ENCODE measurements at places on chromosomes 4 and X.
A peak's percentile ranks its signal among the peaks of the same experiment; 100 is the strongest.

- peak; percentile 98 for DNase-seq
These were observed 87.5 kb downstream of the TRAPPC11 start for GRCh38 chr4:183746305-183747229.

- DNase-seq, result no peak
These were observed 40.6 kb upstream of the XPNPEP2 start for GRCh38 chrX:129698150-129698549.

GRCh38 chr4:83180431-83180968, 66.0 kb upstream of the PLAC8 start:
- DNase-seq, result no peak

- DNase-seq, result no peak
These were observed 19.1 kb downstream of the EIF4E start for GRCh38 chr4:98909646-98910401.

DNA sequence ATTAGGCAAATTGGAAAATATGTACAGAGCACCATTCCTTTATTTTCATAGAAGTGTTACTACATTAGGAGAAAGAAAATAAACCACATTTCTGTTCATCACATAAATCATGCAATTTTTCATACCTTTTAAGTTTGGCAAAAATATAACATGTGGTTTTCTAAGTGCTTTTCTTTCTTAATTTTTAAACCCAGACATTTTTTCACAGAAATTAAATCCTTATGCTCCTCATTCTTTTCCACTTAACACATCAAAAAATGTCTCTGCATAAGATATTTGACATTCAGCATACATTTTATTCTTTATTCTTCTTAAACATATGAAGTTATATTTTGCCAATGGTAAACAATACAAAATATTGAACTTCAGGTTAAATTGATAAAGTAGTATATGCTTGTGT, 826.6 kb upstream of the SLIT2 start:
- no peak for DNase-seq

DNA sequence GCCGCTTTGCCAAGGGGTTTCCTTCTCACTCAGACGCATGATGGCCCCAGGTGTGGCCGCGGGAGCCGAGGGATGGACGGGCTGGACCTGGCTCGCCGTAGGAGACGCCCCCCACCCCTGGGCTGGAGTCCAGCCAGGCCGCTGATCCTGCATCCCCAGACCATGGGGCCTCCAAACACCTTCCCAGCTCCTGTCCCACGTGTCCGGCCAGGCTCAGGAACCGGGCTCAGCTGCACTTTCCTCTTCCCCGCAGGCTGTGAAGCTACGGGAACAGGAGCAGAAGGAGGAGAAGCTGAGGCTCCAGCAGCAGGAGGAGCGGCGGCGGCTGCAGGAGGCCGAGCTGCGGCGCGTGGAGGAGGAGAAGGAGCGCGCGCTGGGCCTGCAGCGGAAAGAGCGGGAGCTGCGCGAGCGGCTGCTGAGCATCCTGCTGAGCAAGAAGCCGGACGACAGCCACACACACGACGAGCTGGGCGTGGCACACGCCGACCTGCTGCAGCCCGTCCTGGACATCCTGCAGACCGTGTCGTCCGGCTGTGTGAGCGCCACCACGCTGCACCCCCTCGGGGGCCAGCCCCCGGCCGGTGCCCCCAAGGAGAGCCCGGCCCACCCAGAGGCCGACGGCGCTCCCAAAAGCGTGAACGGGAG, 9.1 kb downstream of the AKAP17A start:
- no peak for DNase-seq

GRCh38 chr4:168908851-168909273, 101.2 kb downstream of the CBR4 start:
- peak; percentile 11 for DNase-seq

DNA sequence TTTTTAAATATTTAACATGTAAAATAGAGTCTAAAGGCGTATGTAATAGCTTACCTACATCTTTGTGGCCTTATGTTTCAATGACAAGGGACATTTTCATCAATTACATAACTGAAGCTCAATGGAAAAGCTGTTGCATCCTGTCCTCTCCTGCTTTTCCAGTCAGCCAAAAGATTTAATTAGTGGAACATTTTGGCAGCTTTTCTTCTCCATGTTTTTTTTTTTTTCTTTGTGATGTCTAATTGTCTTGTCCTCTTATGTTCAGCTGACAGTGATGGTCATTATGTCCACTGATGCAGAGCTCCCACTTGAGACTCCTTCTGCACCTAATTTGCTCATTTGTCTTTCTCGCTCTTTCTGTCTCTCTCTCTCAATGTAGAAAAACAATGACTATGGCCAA, 422.2 kb downstream of the GABRG1 start:
- DNase-seq, result no peak

DNA sequence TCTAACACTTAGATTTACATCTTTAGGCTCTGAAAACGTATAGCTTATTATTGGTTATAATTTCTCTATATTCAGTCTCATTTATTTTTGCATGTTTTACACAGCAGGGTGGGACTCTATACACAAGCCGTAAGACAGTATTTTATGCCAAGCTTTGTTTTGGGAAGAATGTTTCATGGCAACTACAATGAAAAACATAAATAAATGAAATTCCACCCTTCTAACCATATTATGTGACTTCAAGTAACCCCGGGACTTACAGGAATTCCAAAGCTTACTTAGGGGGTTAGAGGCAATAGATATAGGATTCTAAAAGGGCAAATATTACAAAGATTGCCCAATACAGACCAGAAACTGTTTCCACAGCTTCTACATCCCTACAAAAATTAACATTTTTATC, 370.9 kb downstream of the PRR32 start:
- DNase-seq, result no peak

- no peak for DNase-seq
These were observed 136.6 kb upstream of the OTUD4 start for GRCh38 chr4:145316897-145317574.

GRCh38 chrX:68409194-68409593, 24.1 kb downstream of the OPHN1 start:
- no peak for DNase-seq

- no peak for DNase-seq
These were observed 136.5 kb downstream of the RAB28 start for GRCh38 chr4:13347517-13348125.

- no peak for DNase-seq
These were observed 24.1 kb downstream of the NAT8L start for GRCh38 chr4:2083116-2083825.

GRCh38 chrX:49995107-49995731, 72.8 kb downstream of the CLCN5 start:
- peak; percentile 68 for DNase-seq

DNA sequence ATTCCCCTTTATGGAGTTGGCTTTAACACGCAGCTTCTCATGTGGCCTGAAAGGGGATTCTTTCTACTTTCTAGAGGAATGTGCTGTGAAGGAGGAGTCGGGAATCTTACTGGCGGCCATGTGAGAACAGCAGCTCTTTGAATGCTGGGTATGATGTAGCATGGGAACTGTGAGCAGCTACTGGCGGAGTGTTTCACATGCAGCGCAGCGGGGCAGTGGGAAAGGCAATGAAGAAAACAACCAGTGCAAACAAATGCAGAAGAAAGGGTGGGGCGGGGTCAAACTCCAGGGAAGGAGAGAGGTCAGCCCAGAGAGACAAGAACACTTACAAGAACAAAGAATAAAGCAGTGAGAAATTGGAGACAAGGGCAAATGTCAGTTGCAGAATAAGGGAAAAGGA, 363.8 kb upstream of the FTHL17 start:
- peak; percentile 4 for DNase-seq

DNA sequence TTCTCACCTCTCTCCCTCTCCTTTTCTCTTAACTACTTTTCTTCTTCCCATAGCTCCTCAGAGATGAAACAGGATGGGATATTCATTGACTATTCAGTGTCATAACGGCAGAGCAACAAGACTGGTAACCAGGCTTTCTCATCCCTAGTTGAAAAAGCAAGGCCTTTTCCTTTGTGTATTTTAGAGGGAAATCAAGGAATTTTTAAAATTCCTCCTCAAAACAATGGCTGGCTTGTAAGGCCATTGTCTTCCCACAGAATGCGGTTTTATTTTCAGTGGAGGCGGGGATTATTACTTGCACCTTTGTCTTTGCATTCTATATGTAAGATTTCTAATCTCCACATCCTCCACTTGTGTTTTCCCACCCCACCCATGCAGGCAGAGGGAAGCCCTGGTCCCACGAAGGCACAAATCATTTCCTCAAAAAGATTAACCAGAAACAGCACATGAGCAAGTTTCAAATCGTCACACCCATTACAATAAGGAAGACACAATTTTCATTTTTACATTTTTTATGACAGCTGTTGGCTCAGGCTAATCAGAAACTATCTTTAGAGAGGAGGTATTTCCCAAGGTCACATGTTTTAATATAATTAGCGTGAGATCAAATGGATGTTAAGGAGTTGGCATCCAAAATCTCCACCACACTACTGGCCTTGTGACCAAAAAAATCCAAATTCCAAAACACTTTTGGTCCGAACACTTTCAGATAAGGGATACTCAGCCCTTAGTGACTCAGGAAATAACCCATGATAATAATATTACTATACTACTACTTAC, 53.0 kb upstream of the KDR start:
- DNase-seq, result no peak

DNA sequence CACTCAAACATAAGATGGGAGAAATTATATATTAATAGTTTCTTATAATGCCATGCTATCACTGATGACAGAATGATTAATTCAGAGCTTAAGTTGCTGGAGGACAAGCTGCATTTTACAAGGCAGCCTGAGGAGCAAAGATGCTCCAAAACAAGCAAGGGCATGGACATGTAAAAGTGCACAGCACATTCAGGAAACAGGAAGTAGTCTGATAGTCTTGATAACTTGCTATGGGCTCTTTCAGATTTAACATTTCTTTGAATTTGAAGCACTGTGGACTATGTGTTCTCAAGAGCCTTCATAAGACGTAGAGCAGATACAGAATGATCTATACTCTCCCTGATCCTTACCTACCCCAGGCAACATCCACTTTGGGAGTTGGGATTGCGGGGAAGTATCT, 50.0 kb downstream of the AMMECR1 start:
- DNase-seq, result no peak

GRCh38 chr4:185830263-185830994, 18.4 kb upstream of the SORBS2 start:
- peak; percentile 46 for DNase-seq

DNA sequence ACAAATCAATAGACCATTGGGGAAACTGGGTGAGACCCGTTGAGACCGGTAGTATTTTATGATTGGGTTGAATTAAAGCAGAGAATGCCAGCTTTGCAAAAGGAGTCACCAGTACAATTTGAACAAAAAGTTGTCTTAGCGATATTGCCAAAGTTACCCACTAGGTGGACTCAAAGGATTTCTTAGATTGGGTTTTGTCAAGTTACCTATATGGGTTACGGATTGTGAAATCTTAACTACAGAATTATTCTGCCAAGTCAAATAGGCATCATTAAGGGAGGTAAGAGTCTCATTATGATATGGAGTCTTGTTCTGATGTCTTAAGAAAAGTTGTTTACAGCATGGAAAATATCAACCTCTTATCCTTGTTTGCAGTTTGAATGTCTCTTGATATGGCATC, 15.0 kb upstream of the CT47A1 start:
- peak; percentile 46 for DNase-seq

DNA sequence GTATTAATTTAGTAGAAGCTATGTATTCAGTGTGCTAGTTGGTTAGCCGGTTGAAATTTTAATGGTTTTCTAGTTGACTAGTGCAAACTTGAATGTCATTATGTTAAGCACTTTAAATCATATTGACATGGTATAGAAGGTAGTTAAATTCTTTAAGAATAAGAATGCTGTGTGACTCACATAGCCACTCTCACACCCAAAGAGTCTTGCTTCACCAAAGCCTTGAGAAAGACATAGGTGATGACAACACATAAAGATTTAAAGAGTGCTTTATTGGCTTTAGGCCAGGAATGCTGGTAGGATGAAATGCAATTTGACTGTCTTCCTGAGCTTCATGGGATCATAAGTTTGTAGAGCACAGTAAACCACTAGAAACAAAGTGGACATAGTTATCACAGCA, 85.3 kb downstream of the DCAF8L2 start:
- DNase-seq, result no peak

GRCh38 chr4:77376788-77377460, 219.9 kb downstream of the CCNG2 start:
- no peak for DNase-seq

- peak; percentile 48 for DNase-seq
These were observed 18.4 kb upstream of the CWH43 start for GRCh38 chr4:48967631-48968030.

DNA sequence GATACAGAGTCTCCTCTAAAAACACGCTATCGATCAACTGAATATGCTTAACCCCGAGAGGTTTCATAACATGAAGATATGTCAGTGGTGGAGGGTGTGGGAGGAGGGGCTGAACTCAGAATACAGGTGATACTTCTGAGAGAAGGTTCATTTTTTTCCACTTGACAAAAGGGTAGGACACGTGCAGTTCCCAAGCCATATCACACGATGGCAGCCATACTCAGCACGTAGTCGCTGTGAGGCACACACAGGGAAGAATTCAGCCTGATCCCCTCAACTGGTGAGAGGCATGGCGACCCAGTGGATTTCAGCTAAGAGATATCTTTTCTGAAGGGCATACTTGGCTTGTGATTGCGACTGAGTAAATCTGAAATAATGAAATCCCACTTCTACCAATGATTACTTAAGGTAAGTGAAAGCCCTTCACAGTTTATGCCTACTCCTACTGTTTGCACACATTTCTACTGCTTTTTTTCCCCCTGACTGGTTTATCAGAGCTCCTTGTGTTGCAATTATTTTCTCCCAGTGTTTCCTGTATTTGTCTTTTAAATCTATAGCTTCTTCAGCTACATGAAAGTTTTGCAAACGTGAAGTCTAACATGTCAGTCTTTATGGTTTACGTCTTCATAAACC, 133.1 kb downstream of the CORIN start:
- DNase-seq, result peak; percentile 39

DNA sequence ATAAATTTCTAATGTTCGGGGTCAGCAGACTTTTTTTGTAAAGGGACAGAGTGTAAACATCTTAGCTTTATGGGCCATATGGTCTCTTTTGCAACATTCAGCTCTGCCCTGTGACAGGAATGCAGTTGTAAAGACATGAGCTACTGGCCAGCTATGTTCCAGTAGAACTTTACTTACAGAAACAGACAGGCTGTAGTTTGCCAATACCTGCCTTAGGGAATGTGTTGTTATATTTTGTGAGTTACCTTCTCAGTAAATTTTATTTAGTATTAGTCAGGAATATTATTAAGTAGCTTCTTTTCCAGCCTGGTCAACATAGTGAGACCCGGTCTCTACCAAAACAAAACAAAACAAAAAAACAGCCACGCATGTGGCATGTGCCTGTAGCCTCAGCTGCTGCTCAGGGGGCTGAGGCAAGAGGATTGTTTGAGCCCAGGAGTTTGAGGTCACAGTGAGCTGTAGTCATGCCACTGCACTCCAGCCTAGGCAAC, 48.7 kb downstream of the HTT start:
- peak; percentile 61 for DNase-seq

GRCh38 chrX:5278908-5279307, 949.8 kb downstream of the NLGN4X start:
- DNase-seq, result no peak

DNA sequence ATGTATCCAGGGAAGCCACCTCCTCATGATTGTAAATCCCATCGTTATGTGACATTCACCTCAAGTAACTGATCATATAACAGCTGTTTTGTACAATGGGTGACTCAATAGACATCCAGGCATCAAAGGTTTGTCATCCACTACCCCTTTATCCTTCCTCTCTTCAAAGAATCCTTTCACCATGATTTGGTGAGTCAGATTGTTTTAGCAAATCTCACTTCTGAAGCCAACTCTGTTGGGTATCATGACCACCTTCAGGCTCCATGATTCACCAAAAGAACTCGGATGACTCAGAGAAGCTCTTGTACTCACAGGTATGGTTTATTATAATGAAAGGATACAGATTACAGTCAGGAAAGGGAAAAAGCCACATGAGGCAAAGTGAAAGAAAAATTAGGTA, 132.1 kb downstream of the PWWP3B start:
- DNase-seq, result peak; percentile 75

- no peak for DNase-seq
These were observed 1.9 kb downstream of the GRPEL1 start for GRCh38 chr4:7066006-7066405.

Data from renal cortical epithelial cell (primary cell).